ENCODE measurements at places on chromosomes 12 and 14.
A peak's percentile ranks its signal among the peaks of the same experiment; 100 is the strongest.

DNA sequence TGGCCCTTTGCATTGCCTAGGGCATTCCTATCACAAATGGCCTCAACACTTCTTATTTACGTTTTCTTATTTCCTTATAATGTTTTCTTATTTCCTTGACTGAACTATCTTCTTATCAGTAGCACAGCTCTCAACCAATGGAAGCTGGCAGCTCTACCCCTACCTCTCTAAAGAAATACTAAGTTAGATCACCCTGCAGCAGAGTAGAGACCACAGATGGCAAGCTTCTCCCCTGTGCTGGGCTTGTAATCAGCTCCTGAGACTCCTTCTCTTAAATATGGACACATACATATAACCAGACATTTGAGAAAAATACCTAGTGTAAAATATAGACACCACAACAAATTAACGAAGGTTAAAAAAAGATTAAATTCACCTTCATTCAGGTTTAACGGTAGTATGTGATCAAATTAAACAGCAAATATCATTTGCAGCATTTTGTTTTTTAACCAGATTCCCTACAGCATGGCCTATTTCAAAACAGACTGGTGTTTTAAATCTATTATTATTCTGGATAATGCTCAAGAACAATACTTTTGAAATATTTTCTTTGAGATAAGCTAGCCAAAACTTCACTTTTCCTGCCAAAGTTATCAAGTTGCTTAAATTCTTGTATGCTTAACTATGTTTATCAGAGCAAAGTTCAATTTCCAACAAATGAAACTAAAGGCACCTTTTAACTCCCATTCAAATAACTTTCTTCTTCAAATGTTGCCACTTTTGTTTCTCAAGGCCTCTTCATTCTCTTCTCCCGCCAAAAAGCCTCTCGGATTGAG, 54.3 kb downstream of the SLC41A2 start:
- no peak for DNase-seq

- DNase-seq, result no peak
Measured at GRCh38 chr12:33376153-33376552, 63.5 kb downstream of the SYT10 start.

- no peak for DNase-seq
Measured at GRCh38 chr12:47939009-47939601, 24.3 kb upstream of the TMEM106C start.

GRCh38 chr12:81360916-81361315, 283.0 kb downstream of the ACSS3 start:
- no peak for DNase-seq

GRCh38 chr14:100076133-100076532, 10.9 kb downstream of the EVL start:
- DNase-seq, result peak; percentile 54

All from EL (cell line).